ENCODE measurements at places on chromosomes 1 and 21.

- no peak for DNase-seq
Observed at GRCh38 chr1:214404571-214405213, 123.7 kb downstream of the SMYD2 start.

- DNase-seq: no peak
Observed at GRCh38 chr1:98698625-98699024, 37.1 kb downstream of the SNX7 start.

DNA sequence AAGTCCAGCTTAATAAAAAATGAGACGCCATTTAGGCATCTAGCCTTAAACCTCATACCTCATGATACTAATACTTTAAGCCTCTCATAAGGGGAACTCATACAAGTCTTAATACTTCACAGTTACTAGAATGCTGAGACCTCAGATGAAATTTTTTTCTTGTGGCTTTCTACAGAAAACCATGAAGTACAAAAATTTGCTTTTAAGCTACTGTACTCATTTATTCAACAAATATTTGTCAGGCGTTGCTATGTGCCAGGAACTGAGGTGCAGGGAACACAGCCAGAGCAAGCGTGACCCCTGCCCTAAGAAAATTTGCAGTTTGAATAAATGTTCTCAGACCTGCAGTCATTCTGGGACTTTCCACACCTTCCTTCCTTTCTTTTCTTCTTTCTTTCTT, 150.6 kb downstream of the MRPL39 start:
- no peak for DNase-seq

GRCh38 chr1:109529881-109530456, 9.7 kb upstream of the GPR61 start:
- peak; percentile 61 for DNase-seq

DNA sequence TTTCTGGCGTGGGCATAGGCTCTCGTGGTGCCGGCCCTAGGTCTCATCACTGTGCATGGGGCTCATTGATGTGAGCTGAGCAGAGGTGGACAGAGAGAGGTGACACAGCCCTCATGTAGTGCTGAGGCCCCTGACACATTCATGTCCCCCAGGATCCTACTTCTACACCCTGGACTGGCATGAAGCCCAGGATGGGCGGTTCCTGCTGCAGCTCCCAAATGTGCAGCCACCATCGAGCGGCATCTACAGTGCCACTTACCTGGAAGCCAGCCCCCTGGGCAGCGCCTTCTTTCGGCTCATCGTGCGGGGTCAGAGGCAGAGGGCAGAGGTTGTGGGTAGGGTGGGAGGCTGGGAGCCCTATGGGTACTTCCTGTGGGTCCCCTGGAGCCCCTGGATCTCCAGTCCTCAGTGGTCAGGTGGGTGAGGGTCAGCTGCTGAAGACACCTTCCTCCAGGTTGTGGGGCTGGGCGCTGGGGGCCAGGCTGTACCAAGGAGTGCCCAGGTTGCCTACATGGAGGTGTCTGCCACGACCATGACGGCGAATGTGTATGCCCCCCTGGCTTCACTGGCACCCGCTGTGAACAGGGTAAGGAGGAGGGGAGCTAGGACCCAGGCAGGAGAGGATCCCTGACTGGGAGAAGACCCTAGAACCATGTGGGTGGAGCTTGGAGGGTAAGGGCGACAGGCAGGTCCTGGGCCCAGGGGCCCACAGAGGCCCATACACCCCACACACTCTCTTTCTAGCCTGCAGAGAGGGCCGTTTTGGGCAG, 6.1 kb downstream of the TIE1 start:
- DNase-seq: no peak

GRCh38 chr1:112618721-112619517, at the start of gene ST7L:
TSS of gene ST7L (minus strand) at chr1:112619141. CDS start at chr1:112619113, 28 bp downstream.
- peak; percentile 89 for DNase-seq

GRCh38 chr1:205669341-205670149, 10.8 kb downstream of the SLC45A3 start:
- no peak for DNase-seq

GRCh38 chr1:24048205-24048869, 63.6 kb downstream of the MYOM3 start:
- DNase-seq: no peak

DNA sequence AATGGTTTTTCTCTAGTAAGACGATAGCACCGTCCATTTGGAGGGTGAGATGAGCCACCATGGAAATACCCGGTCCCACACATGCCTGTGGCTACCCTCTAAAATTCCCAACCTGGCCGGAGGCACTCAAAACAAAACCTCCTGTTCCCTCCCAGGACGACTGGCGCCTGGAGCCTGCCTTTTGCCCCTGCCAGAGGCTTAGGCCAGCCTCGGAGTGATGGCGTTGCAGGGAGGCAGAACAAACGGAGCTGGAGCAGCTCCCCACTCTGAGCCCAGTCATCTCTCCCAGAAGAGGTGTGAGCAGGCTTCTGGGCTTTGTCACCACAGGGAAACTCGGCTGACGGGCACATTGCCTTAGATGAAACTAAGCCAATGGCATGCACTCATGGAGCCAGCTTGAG, 213.7 kb upstream of the HOOK1 start:
- no peak for DNase-seq

DNA sequence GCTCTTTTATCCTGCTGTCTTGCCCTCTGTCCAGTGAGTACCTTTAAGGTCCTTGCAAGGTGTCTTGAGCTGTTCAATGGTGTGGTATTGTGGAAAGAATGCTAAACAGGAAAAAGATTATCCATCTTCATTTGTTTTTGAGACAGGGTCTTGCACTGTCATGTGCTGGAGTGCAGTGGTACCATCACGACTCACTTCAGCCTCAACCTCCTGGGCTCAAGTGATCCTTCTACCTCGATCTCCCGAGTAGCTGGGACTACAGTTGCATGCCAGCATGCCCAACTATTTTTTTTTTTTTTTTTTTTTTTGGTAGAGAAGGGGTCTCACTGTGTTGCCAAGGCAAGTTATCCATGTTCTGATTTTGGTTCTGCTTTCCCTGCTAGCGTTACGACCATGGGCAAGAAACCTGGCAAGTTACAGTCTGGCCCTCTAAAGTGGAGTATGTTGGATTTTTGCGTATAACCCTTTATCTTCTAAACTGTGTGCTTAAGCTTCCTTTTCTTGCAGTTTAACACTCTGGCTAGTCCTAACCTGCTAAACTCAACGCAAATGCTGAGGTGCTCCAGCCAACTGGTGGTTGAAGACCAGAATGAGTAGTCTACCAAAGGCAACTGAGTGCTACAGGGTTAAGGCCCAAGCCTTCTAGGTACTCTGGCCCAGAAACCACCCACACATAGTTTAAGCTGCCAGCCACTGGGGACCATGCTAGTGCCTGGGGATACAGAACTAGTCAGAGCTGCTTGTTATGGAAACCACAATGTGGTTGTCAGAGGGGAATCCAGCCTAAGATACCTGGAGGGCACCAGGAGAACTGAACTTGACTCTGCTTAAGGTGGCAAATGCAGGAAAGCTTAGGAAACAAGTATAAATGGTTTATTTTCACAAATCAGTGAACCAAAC, 7.9 kb downstream of the RPL11 start:
- DNase-seq: no peak

DNA sequence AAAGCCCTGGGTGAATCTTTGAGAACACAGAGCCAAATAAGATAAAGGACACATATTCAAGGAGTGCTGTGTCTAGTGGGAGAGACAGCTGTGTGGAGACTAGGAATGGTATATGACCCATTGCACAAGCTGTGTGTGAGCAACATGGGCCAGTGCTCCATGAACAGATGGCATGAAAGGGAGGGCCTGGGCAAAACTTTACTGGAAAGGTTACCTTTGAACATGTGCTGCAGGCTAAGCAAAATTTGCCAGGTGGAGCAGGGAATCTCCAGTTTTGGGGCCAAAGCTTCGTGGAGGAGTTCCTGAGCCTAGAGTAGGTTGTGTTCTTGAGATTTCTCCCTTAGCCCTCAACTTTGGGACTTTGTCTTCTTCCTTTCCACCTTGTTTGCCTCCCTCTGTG, 446.1 kb upstream of the PROX1 start:
- no peak for DNase-seq

DNA sequence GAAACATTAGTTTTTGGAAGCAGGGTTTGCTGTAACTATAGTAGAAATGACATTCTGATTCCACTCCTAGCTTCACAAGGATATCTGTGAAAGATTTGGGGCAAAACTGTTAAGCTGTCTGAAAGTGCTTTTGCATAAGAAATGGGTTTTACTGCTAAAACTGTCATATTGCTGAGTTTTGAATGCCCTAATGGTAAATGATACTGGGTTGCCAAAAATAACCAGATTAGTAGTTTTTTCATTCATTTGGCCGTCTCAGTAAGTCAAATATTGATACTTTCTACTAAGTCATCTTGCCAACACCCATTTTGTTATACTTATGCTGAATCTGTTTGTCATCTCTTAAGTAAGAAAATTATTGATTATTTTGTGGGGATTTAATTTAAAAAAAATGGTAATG, 399 bp upstream of the PTPRC start:
- no peak for DNase-seq

DNA sequence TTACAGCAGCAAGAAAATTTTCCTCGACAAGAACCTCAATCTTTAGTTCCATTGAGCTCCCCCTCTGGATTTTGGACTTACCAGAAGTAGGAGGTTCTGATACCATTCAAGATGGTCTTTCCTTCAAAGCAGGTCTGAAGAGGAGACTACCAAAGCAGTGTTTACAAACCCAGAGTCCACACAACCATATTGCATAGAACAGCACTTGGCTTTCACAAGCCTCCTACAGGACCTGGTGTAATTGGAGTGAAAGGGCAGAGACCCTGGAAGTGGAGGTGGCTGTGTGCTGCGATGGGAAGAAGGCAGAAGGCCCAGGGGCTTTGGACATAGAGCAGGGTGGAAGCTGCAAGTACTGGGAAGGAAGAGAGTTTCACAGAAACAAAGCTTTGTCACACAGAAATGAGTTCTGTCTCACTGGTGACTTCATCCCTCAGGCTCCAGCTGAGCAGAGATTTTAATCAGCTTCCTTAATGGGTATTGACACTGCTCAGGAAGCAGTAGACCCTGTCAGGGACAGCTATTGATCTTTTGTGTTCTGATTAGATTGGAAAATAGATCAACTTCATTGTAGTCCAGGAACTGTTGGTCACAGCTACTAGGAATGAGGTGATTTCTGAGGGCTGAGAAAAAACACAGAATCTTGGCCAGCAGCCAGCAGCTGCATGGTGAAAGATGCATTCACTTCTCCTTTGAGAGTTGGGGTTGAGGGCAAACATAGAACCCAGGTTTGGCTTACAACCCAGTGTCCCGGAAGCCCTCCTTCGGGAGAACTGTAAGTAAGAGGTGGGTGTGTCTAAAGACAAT, 124.0 kb downstream of the SYT2 start:
- DNase-seq: no peak

- DNase-seq: no peak
Observed at GRCh38 chr1:59079434-59080140, 217.3 kb upstream of the FGGY start.

DNA sequence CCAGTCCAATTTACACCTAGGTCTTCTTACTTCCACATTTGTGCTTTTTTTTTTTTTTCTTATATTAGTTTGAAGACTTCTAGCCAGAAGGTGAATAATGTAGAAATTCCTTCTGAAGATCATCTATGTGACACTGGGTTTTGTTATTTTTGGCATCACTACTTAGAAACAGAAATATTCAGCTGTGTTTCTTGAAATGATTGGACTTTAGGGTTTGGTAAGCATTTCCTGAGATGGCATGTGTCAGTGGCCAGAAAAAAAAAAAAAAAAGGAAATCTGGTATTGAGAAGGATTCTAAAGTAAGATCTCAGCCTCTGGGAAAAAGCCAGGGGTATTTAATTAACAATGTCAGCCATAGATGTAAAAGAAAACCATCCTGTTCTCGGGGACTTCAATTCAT, 43.4 kb upstream of the LRRC8C start:
- no peak for DNase-seq

DNA sequence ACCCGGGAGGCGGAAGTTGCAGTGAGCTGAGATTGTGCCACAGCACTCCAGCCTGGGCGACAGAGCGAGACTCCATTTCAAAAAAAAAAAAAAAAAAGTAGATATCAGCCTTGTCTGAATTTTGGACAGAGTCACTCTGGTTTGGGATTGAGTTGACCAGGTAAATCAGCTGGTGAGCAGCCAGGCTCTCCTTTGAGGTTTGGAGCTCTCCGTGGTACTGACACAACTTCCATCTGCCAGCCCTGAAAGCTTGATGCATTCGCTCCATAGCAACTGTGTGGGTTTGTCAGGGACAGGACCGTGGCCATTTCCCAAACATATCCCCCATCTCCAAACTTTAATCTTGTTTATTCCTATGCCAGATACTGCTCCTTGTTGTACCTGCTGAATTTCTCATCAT, 155.2 kb downstream of the DMRTA2 start:
- no peak for DNase-seq

- no peak for DNase-seq
Observed at GRCh38 chr1:220113136-220113695, 19.3 kb downstream of the IARS2 start.

DNA sequence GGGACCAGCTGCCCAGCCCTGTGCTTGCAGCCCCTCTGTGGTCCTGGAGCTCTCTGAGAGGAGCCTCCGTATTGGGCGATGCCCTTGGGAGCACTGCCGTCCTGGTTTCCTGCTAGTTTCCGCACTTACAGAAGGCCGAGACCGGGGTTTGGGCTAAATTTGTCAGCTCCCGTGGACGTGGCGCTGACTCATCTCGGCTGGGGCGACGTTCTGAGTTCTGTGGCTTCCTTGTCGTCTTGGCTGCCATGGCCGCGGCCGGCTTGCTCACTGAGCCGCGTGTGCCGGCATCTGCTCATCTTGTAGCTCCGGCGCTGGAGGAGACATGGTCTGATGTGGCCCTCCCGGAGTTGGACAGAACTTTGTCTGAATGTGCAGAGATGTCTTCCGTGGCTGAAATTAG, 64.9 kb downstream of the PCNT start:
- DNase-seq: no peak

GRCh38 chr1:70039485-70039884, 165.9 kb downstream of the LRRC40 start:
- no peak for DNase-seq

- DNase-seq: no peak
Observed at GRCh38 chr1:192877283-192877886, 68.5 kb downstream of the RGS2 start.

DNA sequence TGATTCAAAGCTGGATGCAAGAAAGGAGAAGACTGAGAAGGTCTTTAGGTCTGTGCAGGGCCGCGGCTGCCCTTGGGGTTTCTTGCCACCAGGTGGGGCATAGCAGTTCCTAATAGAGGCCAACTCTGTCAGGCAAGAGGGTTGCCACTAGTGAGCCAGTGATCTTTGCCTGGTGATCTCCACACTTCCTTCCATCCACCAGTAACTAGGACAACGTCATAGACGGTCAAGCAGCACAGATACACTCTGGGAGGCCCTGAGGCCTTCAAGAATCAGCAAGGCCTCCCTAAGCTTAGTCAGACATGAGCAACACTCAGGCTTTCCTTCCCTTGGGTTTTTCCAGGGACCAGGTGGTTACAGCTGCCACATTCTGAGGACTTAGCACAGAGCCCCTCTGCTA, 32.9 kb upstream of the ATP2B4 start:
- DNase-seq: no peak

GRCh38 chr1:196774603-196775002, at the start of gene CFHR3:
TSS of gene CFHR3 (plus strand) at chr1:196774840. CDS start at chr1:196774887, 47 bp downstream.
- no peak for DNase-seq

- no peak for DNase-seq
Observed at GRCh38 chr1:44261171-44261817, 48.0 kb downstream of the DMAP1 start.

All from left hindlimb (tissue), 1 donor.